ENCODE measurements at places on chromosomes 16 and 17.

DNA sequence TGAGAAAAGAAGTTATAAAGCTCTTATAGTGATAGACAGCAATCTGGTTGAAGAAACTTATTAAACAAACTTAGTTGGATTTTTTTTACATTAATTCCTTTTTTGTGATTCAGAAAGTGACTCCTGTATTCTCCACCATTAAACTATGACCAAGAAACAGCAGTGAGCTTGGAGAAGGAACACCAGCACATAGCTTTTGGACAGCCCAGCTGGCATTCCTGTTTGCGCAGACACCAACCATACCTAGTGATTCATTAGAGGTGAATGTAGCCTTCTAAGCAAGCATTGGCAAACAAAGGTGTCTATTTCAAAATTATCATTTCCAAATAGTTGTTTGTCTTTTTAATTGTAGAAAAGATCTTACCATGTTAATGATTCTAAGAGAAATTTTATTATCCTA is 94.4 kb downstream of the STXBP4 start:
- DNase-seq = peak; percentile 33

DNA sequence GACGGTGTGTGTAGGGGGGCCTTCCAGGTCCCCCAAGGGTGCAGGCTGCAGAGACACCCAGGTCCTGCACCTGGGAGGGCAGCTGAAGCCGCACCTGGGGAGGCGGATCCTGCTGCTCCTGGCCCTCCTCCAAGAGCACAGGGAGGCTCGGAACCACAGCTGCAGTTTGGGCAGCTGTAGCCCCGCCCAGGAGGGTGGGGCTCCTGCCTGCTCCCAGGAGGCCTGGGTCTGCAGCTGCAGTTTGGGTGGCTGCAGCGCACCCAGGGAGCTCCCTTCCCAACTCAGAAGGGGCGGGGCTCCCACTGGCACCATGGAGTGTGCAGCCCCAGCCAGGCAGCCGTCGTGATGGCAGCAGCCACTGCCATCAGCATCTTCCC is 69.4 kb upstream of the NKD1 start:
- no peak for DNase-seq

DNA sequence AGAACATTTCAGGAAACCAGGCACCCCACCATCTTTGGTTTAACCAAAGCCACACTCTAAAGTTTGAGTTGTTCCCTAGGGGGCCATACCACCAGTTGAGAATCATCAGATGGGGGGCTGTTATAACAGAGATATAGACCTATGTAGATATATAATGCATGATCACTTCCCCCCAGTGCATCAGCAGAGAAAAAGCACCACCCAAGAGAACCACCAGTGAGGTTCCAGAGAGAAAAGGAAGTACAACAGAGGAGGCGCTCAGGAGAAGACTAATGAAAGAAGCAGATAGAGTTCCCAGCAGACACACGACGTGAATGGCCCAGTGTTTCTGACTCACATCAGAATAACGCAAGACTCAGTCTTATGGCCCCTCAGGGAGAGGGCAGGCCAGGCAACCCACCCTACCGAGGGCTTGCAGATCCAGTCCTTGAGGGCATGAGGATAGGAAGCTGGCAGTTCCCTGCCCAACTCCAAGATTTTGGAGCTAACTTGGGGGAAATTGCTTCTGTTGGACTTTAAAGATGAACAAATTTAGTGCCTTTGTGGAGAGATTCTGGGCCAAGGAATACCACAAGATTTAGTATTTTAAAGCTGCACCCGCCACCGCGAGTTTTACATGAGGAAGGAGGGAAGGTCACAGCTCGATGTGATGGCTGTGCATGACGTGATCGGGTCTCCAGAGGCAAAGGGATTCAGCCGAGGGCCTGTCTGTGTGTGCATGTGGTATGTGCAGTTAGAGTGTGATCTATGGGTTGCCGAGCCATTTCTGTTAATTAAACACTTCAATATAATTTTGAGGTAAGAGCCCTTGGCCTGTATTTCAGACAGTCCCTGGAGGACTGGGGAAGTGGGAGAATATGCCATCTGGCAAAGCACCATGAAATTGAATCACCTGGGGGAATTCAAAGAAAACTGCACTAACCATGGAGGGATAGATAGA is 53.1 kb downstream of the AIPL1 start:
- no peak for DNase-seq

- no peak for DNase-seq
Measured at GRCh38 chr17:41390411-41390938, 6.9 kb downstream of the KRT31 start.

GRCh38 chr16:84599521-84600202 is 18.2 kb downstream of the COTL1 start:
- DNase-seq = peak; percentile 93

GRCh38 chr17:45425984-45426413 is 6.7 kb downstream of the ARHGAP27 start:
- no peak for DNase-seq

DNA sequence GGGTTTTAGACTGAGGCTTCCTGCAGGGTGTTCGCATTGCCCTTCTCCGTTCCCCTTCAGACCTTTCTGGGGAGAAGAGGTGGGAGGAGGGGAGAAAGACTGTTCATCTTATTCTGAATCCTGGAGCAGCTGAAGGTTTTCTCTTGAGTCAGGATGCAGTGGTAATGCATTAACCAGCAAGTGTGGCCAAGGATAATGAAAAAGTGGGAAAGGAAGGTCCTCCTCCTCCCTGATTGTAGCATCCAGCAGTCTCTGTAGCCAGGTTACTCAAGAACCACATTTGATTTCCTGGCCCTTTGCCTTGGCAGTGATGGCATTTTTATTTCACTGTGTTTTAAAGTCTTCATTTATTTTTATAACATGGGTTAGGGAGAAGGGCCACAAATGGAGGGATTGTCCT is 59.1 kb downstream of the CYLD start:
- no peak for DNase-seq

DNA sequence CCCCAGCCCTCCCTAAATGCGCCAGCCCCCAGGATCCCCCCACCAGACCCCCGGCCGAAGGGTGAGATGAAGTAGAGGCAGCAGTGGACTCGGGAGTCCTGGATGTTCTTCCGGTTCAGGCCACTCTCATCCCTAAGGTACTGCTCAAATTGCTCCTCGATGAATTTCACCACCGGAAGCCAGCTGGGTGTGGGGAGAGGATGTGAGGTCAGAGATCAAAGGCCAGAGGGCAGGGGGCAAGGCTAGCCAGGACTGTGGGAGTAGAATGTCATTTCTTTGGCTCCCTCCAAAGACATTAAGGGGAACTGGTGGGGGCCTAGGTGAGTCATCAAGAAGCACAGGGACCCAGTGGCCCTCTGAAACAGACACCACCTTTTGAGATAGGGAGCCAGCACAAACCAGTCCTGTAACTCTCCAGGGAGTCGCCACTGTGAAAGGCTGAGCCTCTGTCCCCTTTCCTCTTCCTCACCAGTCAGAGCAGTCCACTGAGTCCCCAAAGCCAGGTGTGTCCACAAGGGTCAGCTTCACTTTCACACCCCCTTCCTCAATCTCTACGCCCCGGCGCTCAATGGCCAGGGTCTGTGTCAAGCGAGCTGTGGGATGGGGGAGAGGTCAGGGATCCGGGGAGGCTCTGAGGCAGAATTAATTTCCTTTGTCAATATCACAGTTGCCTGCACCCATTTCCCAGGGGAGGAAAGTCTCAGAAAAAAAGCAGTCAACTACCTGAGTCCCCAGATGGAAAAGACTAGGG is 895 bp downstream of the SEPTIN1 start:
- no peak for DNase-seq

GRCh38 chr16:73544826-73545225 is 496.9 kb upstream of the ZFHX3 start:
- DNase-seq = no peak

- DNase-seq = no peak
Measured at GRCh38 chr17:80604009-80604669, 59.5 kb downstream of the RPTOR start.

DNA sequence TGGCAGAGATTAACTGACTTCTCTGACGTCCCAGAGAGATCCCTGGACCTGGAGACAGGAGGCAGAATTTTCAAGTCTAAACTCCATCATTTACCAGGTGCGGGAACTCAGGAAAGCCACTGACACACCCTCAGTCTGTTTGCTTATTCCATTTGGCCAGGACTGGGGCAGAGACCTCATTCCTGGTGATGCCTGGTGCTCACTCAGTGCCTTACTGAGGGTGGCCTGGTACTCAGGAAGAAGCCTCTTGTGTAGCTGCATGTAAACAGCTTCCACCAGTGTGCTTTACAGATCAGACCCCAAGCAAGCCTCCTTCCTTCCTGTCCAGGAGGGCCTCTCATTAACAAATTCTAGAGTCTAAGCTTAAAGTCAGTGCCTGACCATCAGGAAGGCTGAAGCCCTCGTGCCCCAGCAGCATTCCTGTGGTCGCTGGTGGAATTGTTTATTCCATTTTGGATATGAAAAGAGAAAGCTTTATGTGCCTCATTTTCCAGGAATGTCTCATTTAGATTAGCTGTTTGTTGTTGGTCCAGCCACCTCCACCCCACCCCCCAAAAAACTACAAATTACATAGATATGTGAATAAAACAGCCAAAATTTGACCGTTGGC is 236.1 kb upstream of the CDH5 start:
- DNase-seq = peak; percentile 11

DNA sequence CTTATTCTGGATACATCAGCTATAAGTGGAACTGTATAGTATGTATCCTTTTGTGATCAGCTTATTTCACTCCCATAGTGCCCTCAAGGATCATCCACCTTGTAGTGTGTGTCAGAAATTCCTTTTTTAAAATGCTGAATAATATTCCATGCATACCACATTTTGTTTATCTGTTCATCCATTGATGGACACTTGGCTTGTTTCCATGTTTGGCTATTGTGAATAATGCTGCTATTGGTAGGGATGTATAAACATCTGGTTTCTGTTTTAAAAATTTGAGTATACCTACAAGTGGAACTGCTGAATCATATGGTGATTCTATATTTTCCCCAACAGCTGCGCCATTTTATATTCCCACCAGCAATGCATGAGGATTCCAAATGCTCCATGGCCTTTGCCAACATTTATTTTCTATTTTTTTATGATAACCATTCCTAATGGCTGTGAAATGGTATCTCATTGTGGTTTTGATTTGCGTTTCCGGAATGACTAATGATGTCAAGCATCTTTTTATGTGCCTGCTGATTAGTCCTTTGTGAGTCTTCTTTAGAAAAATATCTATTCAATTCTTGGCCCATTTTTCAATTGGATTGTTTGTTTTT is 11.6 kb downstream of the RCVRN start:
- DNase-seq = peak; percentile 66

GRCh38 chr16:12724226-12724625 is 79.5 kb downstream of the CPPED1 start:
- DNase-seq = no peak

DNA sequence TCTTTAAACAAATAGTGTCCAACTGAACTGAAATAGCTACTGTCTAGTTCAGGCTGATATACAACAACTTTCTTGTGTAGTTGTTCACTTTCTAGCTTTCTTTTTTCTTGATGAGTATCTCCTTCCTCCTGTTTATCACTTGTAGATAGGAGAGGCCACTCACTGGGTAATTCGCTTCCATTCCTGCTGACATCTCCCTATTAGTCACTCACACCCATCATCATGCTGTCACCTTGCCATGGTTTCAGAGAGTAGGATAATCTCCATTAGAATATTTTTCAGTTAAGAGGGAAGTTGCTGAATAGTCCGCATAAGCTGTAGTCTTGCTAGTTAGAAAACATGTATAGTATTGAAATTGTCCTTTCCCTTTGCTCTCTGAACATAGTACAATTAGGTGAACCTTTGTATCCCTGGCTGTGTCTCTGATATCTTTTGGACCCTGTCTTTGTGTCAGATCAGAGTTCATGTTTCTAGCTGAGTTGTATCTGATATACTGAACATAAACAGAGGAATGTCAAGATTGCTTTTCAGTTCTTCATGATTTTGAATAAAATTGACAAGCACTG is 64.4 kb upstream of the RASL10B start:
- peak; percentile 17 for DNase-seq

DNA sequence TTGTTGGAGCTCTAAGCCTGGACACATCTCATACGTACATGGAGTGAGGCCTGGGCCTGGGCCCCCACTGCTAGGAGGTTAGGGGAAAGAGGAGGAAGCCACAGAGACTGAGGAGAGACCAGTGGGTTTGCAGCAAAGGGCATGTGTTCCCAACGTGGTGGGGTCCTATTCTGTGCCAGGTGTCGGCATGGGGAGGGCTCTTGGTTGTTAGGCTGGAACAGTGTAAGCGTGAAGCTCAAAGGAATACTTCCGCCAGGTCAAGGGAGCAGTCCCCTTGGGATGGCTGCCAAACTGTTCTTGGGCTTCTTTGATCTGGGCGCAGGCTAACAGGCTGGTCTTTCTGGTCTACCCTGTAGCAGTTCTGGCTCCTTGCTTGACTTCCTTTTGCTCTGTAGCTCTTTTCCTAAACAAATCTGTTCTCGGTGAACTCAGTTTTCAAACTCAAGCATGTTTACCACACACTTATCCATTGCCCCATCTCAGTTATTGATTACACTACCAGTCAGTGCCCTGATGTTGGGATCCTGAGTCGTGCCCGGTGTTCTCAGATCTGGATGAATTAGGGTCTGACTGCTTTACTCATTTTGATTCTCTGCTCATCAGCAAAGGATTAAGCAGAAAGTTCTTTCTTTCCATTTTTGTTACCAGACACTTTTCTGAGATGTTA is 36.4 kb downstream of the GPT2 start:
- no peak for DNase-seq

DNA sequence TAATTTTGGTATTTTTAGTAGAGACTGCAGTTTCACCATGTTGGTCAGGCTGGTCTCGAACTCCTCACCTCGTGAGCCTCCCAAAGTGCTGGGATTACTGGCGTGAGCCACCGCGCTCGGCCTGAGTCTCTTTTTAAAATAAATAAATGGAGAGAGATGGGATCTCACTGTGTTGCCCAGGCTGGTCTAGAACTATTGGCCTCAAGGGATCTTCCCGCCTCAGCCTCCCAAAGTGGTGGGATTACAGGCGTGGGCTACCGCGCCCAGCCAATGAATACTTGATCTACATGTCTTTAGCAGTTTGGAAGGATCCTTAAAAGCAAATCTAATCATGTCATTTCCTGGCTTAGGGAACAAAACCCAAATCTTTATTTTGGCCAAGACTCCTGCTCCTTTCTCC is 1.2 kb downstream of the DHODH start:
- no peak for DNase-seq

DNA sequence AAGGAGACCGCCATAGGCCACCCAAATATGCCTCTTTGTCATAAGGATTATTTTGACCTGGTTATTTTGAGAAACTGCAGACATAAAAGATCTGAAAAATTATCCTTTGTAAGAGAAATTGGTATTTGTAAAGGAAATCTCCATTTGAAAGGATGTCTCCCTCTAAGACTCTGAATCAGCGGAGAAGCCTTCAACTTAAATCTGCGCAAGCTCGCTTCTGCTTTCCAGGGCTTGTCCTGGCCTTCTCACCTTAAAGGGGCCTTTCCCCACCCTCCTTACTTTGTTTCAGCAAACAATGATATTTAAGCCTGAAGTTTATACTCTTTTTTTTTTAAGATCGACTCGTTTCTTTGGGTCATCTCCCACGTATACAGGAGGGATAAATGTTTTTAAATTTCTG is 34.5 kb downstream of the HSBP1 start:
- DNase-seq = no peak

DNA sequence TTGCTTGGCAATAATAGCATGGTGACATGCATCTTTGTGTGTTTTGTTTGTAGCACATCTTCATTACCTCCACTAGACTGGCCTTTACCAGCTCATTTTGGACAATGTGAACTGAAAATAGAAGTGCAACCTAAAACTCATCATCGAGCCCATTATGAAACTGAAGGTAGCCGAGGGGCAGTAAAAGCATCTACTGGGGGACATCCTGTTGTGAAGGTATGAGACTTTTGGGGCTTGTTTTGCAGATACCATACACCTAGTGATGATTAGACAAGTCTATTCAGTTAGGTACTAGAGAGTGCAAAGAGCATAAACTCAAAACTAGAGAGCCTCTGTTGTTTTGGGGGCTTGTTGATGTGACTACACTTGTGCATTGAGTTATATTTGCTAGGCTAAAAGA is 41.2 kb downstream of the NFATC3 start:
- no peak for DNase-seq
